Anterior cingulate cortex (tissue), 58 donors: ENCODE measurements at places on chromosomes 16 and 17.

GRCh38 chr17:10754861-10755591 lies 25.2 kb upstream of the TMEM220 start:
- DNase-seq: no peak

GRCh38 chr16:21704266-21704665 lies 40.5 kb downstream of the OTOA start:
- no peak for DNase-seq

- no peak for DNase-seq
Observed at GRCh38 chr17:58172369-58173071, 5.7 kb downstream of the OR4D2 start.

DNA sequence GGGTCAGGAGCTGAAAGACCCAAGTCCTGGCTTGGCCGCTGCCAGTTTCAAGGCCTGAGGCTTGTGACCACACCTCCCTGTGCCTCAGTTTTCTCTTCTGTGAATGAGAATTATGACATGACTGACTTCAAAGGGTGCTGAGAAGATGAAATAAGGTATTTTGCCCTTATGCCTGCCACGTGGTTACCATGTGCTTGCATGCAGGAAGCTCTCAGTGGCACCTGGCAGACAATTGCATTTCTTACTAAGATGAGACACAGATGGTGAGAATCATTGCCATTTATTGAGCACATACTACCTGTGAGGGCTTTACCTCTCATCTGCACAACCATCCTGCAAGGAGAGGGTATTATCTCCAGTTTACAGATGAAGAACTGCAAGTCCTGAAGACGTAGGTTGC lies 69.8 kb downstream of the MRM1 start:
- DNase-seq: no peak

DNA sequence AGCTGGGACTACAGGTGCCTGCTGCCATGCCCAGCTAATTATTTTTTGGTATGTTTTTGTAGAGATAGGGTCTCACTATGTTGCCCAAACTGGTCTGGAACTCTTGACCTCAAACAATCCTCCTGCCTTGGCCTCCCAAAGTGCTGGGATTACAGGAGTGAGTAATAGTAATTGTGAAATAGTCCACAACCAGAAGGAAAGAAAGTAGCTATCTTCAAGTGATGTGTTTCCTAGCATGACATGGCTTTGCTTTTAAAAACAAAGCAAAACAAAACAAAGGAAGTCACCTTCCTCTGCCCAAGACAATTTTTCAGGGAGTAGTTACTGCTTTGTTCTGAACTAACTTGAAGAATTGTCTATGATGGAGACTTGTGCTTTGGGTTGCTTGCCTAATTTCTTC lies 27.0 kb downstream of the ATP6V0A1 start:
- DNase-seq: no peak
